ENCODE measurements at places on chromosomes 7 and 10.
A peak's percentile ranks its signal among the peaks of the same experiment; 100 is the strongest.

DNA sequence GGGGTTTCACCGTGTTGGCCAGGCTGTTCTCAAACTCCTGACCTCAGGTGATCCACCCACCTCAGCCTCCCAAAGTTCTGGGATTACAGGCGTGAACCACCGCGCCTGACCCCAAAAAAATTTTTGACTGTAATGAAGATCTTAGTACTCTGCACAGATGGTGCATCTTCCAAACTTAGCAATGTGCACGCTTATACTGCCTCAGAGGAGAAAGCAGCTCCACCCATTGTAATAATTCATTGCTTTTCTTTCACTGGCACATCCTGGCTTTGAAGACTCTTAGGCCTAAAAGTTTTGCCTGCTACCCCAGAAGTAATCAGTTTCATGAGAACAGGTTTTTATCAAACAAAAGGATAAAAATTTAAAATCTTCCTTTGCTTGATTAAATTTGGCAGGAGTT lies 52.1 kb upstream of the OIT3 start:
- no peak for DNase-seq

DNA sequence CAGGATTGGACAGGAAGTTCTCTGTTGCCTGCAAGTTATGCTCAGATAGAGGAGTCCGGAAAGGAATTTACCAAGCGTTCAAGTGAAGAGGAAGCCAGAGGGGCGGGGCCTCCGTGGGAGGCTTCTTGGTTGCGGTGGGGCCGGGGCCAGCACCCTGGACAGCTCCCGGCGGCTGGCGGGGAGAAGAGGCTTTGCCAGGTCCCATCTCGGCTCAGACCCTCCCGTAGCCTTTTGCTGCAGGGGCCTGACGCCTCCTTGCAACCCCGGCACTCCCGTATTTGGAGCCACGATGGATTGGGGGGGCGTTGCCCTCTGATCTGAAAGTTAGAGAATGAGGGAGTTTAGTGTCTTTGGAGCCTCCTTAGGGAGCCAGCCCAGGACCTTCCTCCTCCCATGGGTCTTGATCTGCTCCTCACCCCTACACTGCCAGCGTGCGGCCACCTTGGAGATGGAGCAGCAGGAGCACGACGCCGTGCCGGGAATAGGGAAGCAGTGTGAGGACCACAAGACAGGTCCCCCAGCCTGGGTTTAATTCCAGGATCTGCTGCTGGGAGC lies 3.1 kb upstream of the SLC18A3 start:
- peak; percentile 65 for DNase-seq

DNA sequence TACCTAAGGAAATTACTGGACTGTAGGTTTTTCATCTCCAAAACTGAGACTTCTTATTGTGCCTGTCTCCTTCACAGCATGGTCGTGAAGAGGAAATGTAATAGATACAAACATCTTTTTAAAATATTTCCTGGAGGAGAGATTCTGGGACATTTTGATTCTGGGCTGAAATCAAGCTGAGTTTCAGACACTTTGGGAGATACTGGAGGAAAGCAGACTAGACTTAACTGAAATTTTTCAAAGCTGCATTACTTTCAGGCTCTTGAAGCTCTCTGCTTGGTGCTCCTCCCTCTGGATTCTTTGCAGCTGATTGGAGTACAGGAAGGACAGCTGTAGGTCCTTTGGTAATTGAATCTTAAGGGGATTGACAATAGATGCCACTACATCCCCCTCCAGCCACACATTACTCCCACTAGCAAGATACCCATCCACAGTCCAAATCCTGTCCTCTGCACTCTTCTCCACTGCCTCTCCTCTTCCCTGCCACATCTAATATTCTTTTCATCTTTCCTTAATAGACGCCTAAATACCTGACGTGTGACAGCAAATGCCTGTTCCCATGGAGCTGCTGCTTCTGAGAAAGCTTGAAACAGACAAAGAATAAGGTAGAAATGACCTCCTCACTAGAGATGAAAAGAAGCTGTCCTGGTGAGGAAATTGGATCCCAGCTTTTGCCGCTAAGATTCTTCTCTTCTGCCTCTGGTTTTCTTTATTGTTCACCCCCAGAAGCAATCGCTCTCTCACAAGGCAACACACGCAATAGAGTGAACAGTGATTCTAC lies 111.5 kb upstream of the PHYHIPL start:
- DNase-seq, result no peak

GRCh38 chr7:156662277-156662676 lies 21.7 kb downstream of the RNF32 start:
- no peak for DNase-seq

- no peak for DNase-seq
Observed at GRCh38 chr10:100744136-100744986, 1.0 kb upstream of the PAX2 start.

DNA sequence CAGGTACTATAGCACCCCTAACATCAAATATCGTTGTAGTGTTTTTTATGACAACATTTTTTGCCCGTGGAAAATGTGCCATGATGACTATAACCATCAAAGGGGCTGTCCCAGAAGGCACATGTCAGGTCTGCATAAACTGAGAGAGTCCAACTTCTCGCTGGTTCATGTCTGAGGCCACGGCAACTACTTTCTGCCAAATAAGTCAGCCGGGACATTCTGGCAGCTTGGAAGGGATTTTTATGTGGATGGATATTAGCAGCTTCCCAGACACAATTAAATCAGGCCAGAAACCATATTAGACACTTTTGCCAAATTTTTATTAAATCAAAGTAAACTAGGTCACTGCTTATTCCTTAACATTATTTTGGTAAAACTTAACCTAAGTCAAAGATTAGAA lies 477.4 kb upstream of the FZD8 start:
- DNase-seq, result no peak

GRCh38 chr10:107409522-107409921 lies 245.0 kb upstream of the SORCS1 start:
- DNase-seq, result no peak

- DNase-seq, result no peak
Observed at GRCh38 chr7:104795086-104795485, 218.9 kb upstream of the KMT2E start.

GRCh38 chr7:111485701-111486380 lies 76.5 kb downstream of the IMMP2L start:
- DNase-seq, result no peak

DNA sequence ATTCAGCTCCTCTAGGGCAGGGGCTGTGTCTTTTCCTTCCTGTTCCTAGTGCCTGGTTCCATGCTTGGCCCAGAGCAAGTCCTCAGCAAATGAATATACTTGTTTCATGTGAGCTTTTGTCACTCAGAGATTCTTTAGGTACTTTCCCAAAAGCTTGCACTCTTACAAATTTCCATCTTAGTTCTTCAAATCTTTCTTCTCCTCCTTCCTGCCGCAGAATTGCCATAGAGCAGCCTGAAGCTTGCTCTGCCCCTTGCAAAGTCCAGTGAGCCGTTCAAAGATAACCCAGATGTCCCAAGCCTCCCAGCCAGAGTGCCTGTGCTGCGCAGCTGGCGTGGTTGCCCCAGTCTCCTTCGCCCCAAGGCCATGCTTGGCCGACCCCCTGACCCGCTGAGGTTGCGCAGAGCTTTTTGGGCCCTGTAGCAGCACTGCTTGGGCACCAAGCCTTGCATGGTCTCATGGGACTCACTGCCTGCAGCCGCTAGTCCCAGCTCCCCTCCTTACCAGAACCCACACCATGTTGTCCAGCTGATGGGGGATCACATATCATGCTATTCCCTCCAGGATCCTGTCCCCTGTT lies 20.7 kb downstream of the CHST3 start:
- DNase-seq, result no peak

DNA sequence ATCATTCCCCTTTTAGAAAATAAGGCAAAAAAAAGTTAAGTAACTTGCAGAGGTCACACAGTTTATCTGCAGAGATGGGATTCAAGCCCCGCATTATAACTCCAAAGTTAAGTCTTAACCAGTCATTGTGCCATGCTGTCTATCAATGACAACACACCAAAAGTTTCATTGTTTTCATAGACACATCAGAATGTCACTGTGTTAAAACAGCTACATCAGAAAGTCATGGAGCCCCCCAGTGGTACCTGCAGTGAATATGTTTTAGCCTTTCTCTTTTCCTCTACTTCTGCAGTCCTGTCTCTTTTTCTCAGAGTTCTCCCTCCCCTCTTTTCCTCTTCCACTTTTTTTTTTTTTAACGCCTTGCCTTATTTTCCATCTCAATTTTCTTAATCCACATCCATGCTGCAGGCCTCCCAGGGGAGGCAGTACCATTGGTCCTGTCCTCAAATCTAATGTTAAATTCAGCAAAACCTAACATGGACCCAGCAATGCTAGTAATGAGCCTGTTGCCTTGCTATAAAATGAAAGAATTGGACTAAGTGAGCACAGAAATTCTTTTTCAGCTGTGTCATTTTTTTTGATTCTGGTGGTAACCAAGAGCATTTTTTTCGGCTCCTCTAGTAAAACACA lies 3.8 kb upstream of the NRCAM start:
- DNase-seq, result no peak

DNA sequence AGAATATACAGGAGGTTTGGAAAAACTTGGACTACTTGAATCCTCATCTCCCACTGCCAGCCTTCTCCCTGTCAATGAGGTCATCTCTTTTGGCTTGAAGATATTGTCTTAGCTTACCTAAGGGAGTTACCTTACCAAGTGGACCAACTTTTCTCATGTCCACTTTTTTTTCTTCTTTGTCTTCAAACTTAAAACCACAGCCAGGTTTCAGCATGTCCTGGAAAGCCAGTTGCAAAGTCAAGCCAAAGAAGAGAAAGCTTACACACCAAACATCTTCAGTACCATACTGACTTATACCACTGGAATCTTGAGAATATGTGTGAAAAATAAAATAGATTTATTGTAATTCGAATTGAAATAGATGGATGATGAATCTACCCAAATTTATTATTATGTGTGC lies 520.5 kb downstream of the HTR7 start:
- no peak for DNase-seq

- DNase-seq, result no peak
Observed at GRCh38 chr7:104252409-104253134, 44.8 kb upstream of the ORC5 start.

- no peak for DNase-seq
Observed at GRCh38 chr7:90933041-90933440, 331.2 kb upstream of the FZD1 start.

DNA sequence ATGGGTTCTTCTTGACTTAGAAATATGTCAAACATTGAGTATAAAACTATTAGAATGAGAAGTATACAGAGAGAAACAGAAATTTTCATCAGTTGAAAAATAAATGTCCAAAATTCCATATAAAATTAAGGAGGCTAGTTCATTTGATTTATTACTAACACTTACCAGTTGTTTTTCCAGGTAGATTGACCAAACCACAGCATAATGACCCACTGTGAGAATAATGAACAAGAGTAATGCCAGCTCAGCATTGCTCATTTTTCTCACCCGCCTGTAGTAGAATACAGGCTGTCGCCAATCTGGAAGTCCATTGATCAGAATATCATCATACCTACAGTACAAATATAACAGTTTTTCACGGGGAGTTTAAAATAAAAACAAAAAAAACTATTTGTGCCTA lies 82.9 kb downstream of the DNAJC1 start:
- no peak for DNase-seq

- DNase-seq, result peak; percentile 56
Observed at GRCh38 chr7:16421333-16422102, at the start of gene CRPPA. CRPPA (minus strand) TSS chr7:16421538; CDS start chr7:16421322, 216 bp downstream.

- no peak for DNase-seq
Observed at GRCh38 chr7:25659841-25660240, 431.6 kb upstream of the NPVF start.

DNA sequence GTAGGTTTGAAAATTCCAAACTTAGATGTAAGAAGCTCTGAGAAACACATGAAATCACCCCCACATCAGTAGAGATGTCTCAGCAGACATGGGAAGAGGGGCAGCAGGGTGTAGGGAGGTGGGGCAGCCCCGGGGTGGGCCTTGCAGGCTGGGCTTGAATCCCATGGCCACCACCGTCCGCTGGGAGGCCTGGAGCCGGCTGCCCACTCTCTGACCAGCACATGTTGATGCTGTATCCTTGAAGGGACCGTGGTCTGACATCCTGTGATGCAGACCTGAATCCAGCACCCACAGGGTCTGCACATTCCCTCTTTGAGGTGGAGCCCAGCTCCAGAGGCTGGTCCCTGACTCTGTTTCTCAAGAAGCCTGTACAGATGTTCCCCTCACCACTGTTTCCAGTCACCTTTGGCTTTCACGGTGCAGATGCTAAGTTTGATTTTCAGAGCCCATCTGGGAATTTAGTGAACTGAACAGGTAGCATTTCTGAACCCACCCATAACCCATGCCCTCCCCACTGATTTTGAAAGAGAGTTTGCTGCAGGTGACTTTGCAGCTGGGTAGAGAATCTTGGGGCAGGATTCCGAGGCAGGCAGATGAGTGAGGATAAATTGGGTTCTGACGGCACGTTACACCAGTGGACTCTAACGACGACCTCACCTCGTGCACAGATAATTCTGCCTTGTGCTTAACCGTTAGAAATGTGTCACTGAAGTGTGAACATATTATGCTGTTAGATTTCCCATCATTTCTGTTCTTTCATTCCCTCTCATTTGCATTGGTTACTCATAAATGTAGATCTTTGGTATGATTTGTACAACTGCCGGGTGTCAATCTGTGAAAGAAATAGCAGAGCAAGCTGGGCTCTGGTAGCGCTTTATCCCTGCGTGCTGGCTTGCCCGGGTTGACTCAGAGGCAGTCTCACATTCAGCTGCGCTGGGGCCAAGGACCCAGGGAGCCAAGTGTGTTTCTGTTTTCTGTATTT lies 45.7 kb downstream of the IKZF1 start:
- DNase-seq, result peak; percentile 25

GRCh38 chr10:104267721-104268404 lies 1.1 kb upstream of the GSTO2 start:
- no peak for DNase-seq

GRCh38 chr7:13979671-13980435 lies 9.6 kb downstream of the ETV1 start:
- peak; percentile 75 for DNase-seq

GRCh38 chr7:14836571-14837189 lies 65.9 kb downstream of the DGKB start:
- no peak for DNase-seq

DNA sequence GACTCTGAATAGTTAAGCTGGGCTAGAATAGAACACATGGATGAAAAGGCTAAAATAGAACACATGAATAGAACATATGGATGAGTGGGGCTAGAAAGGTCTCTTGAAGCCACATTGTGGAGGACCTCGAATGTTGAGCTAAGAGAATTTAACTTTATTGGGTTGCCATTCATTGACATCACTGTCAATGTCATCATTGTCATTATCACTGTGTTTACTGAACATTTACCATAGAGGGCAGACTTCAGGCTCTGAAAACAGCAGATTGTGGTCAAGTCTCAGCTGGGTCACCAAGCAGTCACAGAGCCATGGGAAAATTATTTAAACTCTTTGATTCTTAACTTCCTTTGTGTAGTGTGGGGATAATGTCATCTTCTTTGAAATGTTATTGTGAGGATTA lies 80.4 kb downstream of the WDFY4 start:
- no peak for DNase-seq

DNA sequence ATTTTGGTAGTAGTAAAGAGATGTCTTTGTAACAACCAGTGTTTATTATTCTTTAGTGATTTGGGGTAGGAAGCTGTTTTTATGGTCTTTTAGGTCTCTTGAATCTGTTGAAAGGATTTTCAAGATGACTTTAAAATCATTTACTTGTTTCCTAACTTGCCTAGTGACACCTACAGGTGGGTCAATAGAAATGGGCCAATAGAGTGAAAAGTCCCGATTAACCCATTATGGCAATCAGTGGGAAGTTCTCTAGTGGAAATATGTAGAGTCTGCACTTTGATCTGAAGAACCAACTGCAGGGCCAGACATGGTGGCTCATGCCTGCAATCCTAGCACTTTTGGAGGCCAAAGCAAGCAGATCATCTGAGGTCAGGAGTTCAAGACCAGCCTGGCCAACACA lies 374.7 kb upstream of the BMPER start:
- DNase-seq, result no peak

GRCh38 chr7:149772241-149772955 lies 990 bp downstream of the ZNF467 start:
- DNase-seq, result no peak
